ENCODE measurements at places on chromosomes 1 and 21.

GRCh38 chr1:207565546-207566468 is 69.8 kb downstream of the CR1 start:
- peak; percentile 1 for DNase-seq

GRCh38 chr1:79777481-79778219 is 771.1 kb upstream of the ADGRL4 start:
- DNase-seq, result no peak

GRCh38 chr1:107230121-107230520 is 89.3 kb downstream of the NTNG1 start:
- no peak for DNase-seq

DNA sequence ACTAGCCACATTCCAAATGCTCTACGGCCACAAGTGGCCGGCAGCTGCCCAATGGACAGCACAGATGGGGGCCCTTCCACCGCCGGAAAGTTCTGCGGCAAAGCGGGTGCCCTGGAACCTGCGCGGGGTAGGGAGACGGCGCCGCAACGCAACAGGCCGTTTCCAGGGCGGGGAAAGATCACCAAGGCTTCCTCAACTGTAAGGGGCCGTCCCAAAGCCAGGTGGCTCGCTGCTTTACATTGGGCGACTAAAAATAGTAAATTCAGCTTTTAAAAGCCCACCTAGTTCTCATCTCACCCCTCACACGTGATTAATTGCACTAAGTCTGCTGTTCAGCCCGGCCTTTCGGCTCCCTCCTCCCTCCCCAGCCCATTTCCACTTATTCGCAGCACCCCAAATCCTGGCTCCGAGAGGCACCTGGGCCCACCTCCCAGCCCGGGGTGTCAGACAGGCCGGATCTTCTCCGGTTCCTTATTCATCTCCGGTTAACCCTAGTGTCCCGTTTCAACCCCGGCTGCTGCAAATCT is 643 bp downstream of the CFAP298 start:
- DNase-seq, result no peak

- DNase-seq, result no peak
These were observed 59.0 kb downstream of the MTR start for GRCh38 chr1:236853921-236854604.

GRCh38 chr1:158840236-158840635 is 9.1 kb downstream of the MNDA start:
- DNase-seq, result no peak

DNA sequence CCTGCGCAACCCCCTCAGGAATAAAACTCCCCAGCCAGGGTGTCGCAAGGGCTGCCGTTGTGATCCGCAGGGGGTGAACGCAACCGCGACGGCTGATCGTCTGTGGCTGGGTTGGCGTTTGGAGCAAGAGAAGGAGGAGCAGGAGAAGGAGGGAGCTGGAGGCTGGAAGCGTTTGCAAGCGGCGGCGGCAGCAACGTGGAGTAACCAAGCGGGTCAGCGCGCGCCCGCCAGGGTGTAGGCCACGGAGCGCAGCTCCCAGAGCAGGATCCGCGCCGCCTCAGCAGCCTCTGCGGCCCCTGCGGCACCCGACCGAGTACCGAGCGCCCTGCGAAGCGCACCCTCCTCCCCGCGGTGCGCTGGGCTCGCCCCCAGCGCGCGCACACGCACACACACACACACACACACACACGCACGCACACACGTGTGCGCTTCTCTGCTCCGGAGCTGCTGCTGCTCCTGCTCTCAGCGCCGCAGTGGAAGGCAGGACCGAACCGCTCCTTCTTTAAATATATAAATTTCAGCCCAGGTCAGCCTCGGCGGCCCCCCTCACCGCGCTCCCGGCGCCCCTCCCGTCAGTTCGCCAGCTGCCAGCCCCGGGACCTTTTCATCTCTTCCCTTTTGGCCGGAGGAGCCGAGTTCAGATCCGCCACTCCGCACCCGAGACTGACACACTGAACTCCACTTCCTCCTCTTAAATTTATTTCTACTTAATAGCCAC is 696 bp downstream of the TGFB2 start:
- DNase-seq, result peak; percentile 50

DNA sequence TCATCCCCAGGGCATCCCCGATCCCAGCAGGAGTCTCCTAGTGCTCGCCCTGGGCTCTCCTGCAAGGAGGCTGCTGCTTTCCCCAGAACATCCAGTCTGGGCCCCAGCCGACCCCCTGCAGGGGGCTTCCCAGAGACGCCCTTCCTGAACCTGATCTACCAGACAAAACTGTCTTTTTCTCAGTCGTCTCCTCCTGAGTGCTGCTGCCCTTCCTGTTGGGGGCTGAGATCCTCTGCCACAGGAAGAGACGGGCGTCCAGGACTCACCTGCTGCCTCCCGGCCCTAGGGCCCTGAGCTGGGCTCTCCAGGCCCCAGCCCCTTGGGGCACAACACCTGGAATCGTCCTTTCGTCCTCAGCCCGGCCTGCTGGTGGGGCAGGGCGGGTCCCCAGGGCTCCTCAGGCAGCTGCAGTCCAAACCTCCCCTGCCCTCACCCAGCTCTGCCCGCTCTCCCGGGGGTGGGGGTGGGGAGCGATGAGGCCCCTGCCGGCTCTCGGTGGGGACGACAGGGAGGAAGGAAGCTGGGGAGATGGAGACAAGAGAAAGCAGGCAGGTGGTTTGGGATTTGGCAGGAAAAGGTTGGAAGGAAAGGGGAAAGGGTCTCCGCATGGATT is 36.9 kb downstream of the TP73 start:
- DNase-seq, result no peak

DNA sequence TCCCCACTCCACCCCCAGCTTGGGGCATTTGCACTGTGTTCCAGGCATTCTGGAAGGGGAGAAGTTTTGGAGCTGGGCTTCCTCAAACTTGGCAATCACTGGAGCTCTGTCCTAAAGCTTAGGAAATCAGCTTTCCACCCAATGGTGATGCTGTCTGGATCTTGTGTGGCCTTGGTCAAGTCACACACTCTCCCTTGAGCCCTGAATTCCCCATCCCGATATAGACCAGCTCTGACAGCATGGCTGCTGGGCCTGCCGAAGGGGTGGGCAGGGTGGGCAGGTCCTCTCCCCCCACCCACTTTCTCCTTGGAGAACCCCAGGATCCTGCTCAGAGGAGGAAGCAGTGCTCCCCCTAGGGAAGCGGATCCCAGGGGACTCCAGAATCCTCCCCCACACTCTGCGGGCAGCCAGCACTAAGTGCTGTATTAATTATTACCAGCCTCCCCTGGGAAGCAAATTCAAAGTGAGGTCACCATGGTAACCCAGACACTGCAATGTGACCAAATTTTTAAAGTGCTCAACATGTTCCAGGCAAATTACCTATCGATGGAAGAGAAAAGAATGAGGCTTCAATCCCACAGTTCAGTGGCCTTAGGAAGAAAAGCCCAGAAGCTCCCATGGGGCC is 21.3 kb upstream of the LDLRAP1 start:
- DNase-seq, result no peak

DNA sequence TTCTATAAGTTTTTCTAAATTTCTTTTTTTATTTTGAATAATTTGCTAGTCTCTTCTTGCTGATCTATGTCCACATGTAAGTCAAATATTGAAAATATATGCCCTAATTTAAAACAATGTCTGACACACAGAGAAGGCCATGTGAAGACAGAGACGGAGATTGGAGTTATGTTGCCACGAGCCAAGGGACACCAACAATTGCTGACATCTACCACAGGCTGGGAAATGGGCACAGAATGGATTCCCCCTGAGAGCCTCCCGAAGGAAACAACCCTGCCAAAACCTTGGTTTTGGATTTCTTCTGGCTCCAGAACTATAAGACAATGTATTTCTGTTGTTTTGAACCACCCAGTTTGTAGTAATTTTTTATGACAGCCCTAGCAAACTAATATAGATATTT is 485.0 kb upstream of the ZRANB2 start:
- no peak for DNase-seq

DNA sequence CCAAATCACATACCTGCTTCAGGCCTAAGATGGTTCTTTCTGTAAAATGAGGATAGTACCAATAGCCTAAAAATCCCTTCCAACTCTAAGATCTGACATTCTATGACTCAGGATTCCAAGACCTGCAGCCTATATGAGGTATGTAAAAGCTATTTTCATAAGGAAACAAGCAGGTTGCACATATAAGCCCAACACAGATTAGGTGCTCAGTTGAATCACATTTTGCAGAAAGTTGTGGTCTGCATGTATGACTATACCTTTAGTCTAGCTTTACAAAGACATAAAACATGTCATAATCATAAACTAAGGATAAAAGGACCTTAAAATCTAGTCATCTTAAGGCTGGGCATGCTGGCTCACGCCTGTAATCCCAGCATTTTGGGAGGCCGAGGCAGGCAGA is 7.3 kb downstream of the KTI12 start:
- DNase-seq, result no peak

DNA sequence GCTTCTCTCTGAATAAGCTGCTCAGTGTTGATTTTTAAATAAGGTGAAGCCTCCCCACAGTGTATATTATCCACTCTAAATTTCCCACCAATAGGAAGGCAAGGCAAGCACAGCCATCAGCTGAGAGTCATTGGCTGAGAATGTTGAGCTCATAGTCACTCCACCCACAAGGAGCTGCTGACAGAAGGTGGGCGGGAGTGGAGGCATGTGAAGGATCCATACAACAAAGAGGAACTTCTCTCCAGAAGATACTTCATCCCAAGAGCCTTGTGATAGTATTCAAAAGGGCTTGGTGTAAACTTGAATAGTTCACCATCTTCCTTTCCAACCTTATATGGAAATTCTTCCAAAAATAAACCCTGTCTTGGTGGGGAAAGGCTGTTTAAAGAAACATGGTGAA is 42.8 kb downstream of the SAMD13 start:
- DNase-seq, result no peak

DNA sequence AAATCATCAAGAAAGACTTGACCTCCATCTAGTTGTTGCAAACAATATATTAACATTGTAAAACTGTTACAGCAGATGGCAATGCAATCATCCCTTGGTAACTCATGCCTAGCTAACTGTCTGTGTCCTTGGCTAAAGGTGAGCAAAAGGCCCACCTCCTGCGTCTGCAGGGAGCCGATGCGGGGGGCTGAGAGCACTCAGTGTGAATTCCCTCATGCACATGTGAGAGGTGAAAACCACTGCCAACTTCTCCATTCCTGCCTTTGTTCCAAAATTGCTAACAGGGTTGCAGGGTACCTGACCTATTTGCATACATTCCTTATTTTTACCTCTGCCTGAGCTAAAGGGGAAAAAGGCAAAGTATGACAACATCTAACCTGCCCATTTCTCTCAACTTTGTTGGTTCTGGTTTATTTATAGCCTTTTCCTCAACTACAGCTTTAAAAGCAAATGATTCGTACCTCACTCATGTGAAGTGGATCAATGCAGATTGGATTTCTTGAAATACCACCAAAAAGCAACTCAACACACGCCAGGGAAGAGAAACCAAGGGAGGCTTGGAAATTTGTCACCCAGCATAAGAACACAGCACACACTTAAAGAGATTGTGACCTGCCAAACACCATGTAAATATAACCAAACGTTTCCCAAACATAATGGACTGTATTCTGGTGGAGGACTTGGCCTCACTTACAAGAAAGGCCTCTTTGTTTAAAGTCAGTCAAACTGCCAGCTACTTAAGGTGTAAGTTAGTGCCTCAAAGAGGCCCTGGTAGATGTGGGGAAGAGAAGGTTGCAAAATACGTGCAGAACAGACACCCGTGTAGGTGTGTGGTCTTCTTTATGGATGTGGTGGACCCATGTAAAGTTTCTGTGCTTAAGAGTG is 651.0 kb downstream of the SMYD3 start:
- peak; percentile 19 for DNase-seq

- DNase-seq, result no peak
These were observed 658.6 kb upstream of the CAMK1G start for GRCh38 chr1:208924928-208925327.

DNA sequence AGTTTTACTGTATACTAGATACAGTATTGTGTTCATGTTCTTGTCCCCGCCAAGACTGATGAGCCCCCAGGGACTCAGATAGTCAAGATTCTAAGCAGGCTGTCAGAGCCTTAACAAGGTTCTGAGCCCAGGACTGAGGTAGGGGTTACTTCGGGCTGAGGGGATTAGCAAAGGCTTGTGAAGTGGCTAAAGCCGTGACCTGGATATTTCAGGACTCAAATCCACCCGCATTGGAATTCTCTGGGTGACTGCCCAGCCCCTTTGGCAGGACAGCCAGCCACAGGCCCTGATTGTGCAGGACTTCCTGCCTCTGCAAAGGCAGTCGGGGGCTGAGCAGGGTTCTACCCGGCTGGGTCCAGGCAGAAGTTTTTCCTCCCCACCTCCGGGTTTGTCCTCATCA is at the start of gene PLA2G5:
Gene PLA2G5, plus strand, starts transcription at position 321 of the 400 bp plus-strand sequence. CDS start 14,637 bp downstream, outside the sequence.
- peak; percentile 21 for DNase-seq

All from stromal cell of bone marrow (primary cell).